Fibroblast of lung (primary cell): ENCODE measurements at places on chromosomes 4 and X. TPM values are rescaled to one million over a fixed set of nuclear protein-coding genes. Genes with fewer than 3 reads are reported as not detected.

Gene ZNF518B
- 20.0 and 28.5 TPM in 2 replicates for total RNA-seq

Gene KIF4A
- total RNA-seq = 1.8 and 5.6 TPM in 2 replicates

Gene FGG
- total RNA-seq = not detected in 2 replicates

Gene DAPP1
- total RNA-seq = not detected in 2 replicates

Gene CT45A10
- total RNA-seq = not detected in 2 replicates

Gene USP17L21
- not detected in 2 replicates for total RNA-seq

Gene FAM9A
- total RNA-seq = not detected in 2 replicates

Gene MAD2L1
- total RNA-seq = 2.1 and 10.6 TPM in 2 replicates

Gene CNKSR2
- total RNA-seq = 0.33 and 1.5 TPM in 2 replicates

Gene PAK3
- total RNA-seq = 1.3 and 2.0 TPM in 2 replicates

Gene GLUD2
- 1.3 and 1.8 TPM in 2 replicates for total RNA-seq

Gene BCLAF3
- total RNA-seq = 6.9 and 10.7 TPM in 2 replicates

Gene TSPAN7
- total RNA-seq = not detected in 2 replicates

Gene NPNT
- total RNA-seq = 5.9 and 20.3 TPM in 2 replicates

Gene EDNRA
- total RNA-seq = 0.77 and 2.0 TPM in 2 replicates

Gene TRAM1L1
- total RNA-seq = 3.1 and 5.0 TPM in 2 replicates

Gene CXCL9
- total RNA-seq = not detected in 2 replicates

Gene MTMR8
- 0.66 and 1.0 TPM in 2 replicates for total RNA-seq

Gene CFP
- under 0.01 and 0.17 TPM in 2 replicates for total RNA-seq

Gene PCSK1N
- 0.17 and 0.51 TPM in 2 replicates for total RNA-seq

Gene CETN2
- 30.6 and 40.8 TPM in 2 replicates for total RNA-seq

Gene HAND2
- total RNA-seq = under 0.01 TPM in 2 replicates

Gene PDCL2
- total RNA-seq = not detected in 2 replicates

Gene P2RY10
- total RNA-seq = not detected in 2 replicates
